ENCODE measurements at places on chromosomes 5 and 9.
A peak's percentile ranks its signal among the peaks of the same experiment; 100 is the strongest.

DNA sequence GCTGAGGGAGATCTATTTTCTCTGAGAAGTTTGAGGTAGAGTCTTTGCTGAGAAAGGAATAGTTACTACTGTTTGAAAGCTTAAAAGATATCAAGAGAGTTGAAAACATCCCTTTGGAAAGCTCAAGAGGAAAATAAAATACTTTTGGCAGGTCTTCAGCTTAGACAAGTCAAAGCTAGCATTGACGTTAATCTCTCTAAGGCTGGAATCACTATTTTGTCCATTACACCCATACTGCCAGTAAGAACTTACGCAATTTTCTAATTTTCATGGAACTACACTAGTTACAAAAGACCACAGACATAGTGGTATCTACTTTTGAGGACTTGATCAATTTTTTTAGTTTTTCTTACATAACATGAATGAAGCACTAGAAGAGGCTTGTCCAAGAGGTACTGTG is 494.9 kb downstream of the PSAT1 start:
- DNase-seq = no peak

- no peak for DNase-seq
Measured at GRCh38 chr5:179880848-179881590, 22.4 kb upstream of the MRNIP start.

GRCh38 chr9:105286098-105286497 is 41.6 kb downstream of the SLC44A1 start:
- DNase-seq = no peak

DNA sequence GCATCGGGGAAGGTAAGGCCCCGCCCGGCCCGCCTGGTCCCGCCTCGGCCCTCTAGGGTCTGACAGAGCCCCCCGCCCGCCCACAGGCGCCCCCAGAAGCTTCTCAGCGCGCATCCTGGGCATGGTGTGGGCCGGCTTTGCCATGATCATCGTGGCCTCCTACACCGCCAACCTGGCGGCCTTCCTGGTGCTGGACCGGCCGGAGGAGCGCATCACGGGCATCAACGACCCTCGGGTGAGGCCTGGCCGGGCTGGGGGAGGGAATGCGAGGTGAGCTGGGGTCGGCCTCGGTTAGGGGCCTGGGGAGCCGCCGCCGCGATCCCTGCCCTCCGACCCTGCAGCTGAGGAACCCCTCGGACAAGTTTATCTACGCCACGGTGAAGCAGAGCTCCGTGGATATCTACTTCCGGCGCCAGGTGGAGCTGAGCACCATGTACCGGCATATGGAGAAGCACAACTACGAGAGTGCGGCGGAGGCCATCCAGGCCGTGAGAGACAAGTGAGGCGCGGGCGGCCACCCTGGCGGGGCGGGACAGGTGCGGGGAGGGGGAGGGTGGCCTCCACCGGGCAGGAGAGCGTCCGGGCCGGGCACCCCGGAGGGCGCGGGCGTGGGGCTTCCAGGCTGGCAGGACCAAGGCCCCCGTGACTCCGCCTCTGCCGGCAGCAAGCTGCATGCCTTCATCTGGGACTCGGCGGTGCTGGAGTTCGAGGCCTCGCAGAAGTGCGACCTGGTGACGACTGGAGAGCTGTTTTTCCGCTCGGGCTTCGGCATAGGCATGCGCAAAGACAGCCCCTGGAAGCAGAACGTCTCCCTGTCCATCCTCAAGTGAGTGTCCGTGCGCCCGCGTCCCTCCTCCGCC is 7.1 kb downstream of the LRRC26 start:
- DNase-seq = peak; percentile 1

GRCh38 chr5:6598351-6598900 is 34.4 kb downstream of the NSUN2 start:
- DNase-seq = no peak

GRCh38 chr5:332843-333242 is 11.3 kb downstream of the AHRR start:
- no peak for DNase-seq

GRCh38 chr5:180136630-180137381 is 65.2 kb upstream of the RNF130 start:
- DNase-seq = no peak

DNA sequence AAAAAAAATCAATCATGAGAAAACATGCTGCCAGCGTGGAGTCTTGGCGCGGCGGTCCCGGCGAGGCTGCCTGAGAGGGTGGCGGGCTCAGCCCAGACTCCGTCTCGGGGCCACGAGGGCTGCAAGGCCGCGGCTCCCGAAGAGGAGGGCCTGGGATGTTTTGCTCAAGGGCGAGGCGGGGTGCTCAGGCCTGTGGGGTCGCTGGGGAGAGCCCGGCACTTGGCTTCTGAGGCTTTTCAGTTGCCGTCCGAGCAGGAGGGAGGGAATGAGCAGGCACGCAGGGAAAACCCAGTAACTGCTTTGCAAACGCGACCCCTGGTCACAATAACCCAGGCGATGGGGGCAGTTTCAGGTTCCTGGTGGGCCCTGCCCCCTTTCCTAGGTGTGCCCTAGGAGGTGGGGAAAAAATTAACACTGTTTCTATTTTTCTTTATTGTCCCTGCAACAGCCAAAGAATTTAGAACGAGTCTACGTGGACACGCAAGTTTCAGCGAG is 3.2 kb upstream of the IRX2 start:
- DNase-seq = no peak

GRCh38 chr5:165333623-165334022 is 1828.2 kb downstream of the MAT2B start:
- no peak for DNase-seq

GRCh38 chr9:109767404-109767803 is 12.6 kb upstream of the PALM2AKAP2 start:
- no peak for DNase-seq

DNA sequence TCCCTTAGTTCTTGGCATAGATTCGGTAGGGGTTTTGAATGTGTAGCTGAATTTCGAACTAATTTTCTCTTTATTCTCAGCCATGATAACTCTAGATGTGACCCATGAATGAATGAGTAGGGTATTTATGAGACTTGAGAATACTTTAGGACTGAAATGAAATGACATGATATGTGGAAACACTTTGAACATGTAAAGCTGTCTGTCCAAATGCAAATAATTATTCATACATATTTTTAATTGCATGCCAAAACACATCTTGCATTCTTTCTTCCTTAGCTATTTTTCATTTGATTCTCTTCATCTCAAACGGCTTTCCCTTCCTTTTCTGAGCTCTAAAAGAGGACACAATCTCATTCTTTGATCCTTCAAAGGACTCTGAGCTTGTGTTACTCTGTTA is 3.4 kb downstream of the NNT start:
- no peak for DNase-seq

DNA sequence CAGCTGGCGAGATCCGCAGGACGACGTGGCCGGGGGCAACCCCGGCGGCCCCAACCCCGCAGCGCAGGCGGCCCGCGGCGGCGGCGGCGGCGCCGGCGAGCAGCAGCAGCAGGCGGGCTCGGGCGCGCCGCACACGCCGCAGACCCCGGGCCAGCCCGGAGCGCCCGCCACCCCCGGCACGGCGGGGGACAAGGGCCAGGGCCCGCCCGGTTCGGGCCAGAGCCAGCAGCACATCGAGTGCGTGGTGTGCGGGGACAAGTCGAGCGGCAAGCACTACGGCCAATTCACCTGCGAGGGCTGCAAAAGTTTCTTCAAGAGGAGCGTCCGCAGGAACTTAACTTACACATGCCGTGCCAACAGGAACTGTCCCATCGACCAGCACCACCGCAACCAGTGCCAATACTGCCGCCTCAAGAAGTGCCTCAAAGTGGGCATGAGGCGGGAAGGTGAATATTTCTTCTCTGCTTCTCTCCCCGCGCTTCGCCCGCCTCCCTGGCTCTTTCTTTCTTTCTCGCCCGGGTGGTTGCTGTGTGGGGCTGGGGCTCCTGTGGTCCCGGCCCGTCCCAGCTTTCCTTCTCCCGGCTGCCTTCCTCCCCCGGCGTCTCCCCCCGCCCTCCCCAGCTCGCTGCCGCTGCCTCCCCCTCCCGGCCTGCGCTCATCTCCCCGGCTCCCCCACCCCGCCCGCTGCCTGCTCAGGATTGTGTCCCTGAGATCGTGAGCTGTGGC is 2.2 kb downstream of the NR2F1 start:
- no peak for DNase-seq

DNA sequence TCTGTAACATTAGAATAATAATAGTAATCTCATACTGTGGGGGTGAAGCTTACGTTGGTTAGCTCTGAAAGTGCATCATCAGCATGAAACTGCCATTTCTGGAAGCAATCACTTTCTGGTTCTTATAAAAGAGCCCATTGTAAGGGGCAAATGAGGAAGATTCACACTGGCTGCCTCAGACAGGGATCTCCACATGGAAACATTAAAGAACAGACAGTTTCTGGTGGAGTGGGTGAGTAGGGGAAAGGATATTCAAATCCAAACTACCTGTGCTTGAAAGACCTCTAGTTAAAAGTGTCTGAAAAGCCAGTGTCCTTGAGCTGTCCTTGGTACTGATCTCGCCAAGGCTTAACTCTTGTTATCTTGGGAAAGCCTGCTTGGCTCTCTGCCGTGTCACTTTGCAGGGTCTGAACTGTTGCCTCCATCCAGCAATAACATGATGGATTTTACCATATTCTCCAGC is 19.1 kb upstream of the SLC31A2 start:
- DNase-seq = no peak

DNA sequence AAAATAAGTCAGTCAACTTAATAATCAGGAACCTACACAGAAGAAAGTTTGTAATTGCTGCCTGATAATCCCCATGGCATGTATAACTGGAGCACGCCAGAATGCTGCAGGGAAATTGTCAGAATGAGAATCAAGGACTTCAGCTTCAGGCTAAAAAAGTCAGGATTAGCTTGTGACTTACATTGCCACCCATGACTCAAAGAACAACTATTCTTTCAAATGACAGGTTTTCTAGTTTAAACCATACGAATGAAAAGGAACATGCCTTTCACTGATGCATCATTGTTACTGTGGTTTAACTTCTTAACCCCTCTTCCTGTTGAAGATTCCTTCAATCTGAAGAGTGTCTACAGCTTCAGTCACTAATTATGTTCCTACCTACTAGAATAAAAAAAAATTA is 112.4 kb downstream of the ISL1 start:
- DNase-seq = no peak

DNA sequence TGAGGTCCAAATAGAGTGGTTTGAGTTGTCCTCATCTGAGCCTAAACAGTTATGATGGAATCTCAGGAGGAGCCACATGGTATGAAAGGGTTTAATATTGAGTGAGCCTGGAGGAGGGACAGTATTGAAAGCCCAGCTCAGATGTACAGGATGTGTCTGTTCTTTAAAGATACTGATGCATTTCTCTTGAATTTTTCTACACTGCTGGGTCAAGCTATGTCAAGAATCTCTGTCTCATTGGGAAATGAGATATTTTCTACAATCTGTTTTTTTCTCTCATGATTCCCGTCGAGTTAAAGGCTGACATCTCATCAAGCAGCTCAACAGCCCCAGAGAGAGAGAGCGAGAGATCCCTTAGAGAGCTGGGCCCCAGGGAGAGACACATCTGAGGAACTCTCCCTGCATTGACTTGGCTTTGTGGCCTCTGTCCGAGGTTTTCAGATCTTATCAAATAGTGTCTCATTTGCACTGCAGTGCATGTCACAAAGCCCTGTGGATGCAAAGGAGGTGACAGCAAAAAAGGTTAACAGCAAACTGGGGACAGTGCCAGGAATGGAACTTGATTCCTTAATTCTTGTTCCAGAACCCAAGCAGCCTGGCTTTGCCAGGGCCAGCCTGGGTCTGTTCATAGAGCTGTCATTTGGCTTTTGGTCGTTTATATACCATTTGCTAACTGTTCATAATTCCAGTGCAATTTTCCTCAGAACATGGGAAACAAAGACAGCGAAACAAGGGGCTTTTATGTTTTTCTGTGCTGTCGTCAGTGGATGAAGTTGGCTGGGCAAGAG is 19.0 kb upstream of the ACTBL2 start:
- no peak for DNase-seq

DNA sequence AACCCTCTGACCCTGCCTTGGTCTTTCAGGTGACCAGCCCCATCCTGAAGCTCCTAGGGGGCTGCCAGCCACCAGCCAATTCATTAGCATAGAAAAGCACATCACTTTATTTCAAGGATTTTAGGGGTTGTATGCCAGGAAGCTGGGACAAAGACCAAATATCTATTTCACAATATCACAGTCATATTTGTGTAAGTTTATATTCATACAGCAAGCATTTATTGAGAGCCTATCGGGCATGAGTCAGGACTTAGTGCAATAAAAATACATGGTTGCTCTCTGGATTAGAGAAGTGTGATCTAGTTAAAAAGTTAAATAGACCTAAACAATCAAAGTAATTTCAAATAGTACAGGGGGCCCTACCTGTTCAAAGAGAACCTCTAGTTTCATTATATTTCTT is 113.8 kb downstream of the ERCC6L2 start:
- no peak for DNase-seq

DNA sequence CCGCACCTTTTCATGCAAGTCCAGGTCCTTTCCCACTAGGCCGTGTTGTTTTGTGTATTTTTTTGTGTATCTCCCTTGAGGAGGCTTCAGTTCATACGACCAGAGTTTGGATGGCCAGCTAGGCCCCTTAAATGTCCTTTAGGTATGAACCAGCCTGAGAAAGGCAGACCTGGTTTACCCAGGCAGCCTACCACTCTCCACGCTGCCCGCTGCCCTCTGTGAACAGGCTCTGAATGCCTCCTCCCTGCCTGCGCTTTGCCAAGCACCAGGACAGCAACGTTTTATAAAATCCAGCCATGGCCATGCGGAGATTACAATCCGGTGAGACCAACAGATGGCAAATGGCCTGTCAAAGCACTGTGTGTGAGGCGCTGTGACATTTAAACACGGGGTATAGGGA is 626 bp upstream of the CLTB start:
- no peak for DNase-seq

- no peak for DNase-seq
Measured at GRCh38 chr5:90379652-90380051, 29.9 kb downstream of the CETN3 start.

DNA sequence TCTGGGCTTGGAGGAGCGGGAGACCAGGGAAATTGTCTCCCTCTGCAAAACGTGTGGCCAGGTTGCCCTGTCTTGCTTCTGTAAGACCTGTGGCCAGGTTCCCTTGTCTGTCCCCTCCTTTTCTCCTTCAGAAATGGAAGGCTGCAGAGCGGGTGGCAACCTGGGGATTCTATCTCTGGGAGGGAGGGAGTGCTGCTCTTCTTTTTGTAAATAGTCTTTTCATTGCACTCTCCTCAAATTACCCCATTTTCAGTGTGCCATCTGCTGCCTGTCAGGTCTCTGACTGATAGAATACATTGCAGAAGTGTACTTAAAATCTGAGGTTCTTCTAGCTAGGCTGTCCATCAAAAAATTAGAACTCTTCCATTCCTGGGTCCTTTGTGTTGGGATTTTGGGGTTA is 126.0 kb downstream of the GABRB2 start:
- DNase-seq = no peak

Measured in NCI-H526 treated with DMSO at 0.1 percent for 48 hours (cell line).